Stimulated activated CD4-positive, alpha-beta T cell treated with anti-CD3 and anti-CD28 coated beads, Interleukin-1b, Interleukin-23, amount 100 ng/mL, for 24 hours (primary cell): ENCODE measurements at places on chromosomes 11 and 22.
A peak's percentile ranks its signal among the peaks of the same experiment; 100 is the strongest.

DNA sequence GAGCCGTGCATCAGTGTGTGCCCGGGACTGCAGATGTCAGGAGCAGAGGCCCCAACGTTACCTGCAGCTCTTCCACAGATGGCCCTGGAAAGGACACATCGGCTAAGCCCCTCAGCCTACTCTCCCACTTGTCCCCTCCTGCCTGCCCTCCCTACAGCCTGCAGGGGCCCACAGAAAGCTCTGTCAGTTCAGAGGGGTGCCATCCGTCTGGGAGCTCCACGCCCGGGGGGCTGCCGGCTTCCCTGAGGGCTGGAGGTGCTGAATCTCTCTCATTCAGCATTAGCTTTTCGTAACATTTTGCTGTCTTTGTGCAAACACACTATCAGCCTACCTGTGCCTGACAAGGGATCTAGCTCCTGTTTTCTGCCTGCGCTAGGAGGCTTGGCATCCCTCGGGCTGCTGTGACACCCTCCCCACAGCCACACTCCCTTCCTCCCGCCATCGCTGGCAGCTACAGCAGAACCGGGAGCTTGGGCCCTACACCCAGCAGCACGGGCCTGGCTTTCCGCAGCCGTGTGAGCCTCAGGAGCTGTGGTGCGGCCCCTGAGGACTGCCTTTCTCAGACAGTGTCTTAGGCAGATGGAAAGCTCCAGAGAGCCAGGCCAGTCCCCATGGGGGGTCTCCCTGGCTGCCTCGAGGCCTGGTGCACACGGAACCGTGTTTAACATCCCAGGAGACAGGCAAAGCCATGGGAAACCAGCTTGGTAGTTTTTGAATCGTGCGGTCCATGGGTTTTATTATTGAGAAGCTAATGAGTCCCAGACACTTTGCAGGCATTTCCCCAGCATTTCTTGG lies 198.3 kb upstream of the B3GAT1 start:
- no peak for DNase-seq

- DNase-seq: no peak
Measured at GRCh38 chr22:50628543-50629134, 687 bp upstream of the ARSA start.

GRCh38 chr22:41603873-41604332 lies 14.3 kb upstream of the PMM1 start:
- DNase-seq: peak; percentile 14

- DNase-seq: no peak
Measured at GRCh38 chr22:48635816-48636215, 1191.9 kb downstream of the BRD1 start.

DNA sequence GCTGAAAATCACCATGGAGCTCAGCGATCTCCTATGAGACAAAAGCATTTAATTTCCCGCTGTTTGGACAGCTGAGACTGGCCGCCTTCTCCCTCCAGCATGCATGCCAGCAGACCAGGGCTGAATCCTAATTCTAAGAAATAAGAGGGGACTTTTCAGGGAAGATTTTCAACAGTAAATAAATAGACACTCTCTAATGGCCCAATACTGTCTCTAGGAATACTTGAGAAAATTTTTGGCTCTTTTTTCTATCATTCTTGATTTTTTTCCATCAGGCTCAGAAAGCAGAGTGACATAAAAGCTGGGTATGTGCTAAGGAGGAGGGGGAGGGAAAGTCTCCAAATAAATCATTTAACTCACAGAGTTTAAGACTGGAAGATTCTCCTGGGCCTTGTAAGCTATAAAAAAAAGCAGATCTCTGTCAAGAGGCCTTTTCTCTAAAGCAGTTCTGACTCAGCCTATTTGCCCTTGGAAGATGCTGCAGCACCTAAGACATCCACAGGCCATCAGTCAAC lies 17.6 kb upstream of the SPON1 start:
- no peak for DNase-seq

- DNase-seq: no peak
Measured at GRCh38 chr11:86910592-86910991, 44.6 kb downstream of the FZD4 start.

DNA sequence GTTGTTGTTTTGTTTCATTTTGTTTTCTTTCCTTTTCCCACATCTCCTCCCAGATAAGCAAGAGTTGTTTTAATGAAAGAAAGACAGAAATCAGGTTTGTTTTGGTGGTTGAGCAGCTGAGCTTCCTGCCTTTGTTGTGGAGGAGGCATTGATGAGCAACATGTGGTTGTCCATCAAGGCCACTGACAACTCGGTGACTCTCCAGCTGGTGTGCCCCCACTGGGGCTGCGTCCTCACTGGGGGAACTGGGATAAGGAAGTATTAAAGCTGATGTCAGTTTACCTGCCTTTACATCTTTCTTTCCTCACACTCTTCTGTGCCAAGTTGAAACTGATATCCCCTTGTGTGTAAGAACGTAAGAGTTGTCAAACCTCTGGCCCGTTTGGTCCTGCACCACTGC lies 5.9 kb downstream of the VPS26B start:
- DNase-seq: no peak

GRCh38 chr11:2991452-2992233 lies 486 bp downstream of the NAP1L4 start:
- no peak for DNase-seq

GRCh38 chr11:2815762-2816496 lies 69.6 kb downstream of the CDKN1C start:
- DNase-seq: no peak

DNA sequence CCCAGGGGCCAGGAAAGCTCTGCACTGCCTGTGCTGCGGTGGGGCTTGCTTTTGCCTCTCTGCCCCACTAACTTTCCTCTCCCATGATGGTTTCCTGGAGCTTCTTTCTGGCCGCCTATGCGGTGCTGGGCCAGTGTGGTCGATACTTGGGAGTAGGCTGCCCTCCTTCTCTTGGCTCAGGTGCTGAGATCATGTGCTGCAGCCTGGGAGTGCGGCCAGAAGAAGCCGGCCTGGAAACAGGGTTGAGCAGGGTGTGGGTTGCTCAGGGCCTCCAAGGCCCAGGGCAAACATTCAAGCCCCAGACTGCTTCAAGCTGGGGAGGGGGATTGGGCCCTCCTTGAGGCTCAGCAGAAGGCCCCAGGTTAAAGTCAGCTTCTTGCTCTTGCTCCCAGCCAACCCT lies 125.0 kb downstream of the NTM start:
- no peak for DNase-seq

DNA sequence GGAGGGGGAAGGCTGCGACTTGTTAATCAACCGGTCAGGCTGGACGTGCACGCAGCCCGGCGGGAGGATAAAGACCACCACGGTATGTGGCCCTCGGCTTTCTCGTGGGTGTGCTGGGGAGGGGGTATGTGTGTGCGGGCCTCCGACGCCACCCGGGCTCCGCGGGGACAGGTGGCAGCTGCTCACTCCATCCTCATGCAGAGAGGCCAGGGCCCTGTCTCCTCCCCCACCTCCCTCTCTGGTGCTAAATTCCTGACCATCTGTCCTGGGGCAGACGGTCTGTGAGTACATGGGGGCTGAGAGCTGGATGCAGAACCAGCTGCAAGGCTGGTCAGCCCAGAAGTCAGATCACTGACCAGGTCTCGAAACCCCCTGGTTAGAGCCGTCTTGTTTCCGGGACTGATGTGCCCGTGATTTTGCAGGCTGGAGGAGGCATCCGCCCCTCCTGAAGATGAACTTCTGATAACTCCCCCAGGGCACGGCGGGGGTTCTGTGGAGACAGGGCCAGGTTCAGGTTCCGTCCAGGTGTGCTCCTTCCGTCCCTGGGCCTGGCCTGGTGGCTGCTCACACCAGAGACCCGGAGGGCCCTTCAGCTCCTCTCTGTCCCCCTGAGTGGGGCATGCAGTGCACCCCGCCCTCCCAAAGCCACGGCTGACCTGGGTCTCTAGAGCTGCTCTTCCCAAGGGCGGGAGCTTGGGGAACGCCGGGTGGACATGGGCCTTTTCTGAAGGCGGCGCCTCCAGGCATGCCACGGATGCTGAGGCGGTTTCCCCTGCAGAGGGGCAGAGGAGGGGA lies 1119.7 kb downstream of the BRD1 start:
- DNase-seq: no peak

DNA sequence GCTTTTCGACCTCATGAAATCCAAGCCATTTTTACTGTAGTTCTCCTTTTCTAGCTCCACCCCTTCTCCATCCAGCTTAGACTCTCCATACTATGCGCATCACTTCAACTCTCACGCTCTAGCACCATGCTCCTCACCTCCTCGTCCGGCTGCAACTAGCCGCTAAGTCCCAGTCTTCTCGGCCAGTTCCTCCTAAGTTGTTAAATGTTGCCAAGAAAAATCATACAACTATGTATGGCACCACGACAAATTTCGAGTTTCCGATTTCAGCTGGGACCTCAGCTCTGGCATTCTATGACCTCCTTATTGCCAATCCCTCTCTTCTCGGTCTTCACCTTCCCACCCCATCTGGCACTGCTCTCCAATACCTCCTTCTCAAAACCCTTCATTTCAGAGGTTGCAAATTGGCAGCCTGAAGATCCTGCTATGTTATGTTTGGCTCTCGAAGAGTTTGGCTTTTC lies 1.0 kb downstream of the ZNF70 start:
- no peak for DNase-seq

DNA sequence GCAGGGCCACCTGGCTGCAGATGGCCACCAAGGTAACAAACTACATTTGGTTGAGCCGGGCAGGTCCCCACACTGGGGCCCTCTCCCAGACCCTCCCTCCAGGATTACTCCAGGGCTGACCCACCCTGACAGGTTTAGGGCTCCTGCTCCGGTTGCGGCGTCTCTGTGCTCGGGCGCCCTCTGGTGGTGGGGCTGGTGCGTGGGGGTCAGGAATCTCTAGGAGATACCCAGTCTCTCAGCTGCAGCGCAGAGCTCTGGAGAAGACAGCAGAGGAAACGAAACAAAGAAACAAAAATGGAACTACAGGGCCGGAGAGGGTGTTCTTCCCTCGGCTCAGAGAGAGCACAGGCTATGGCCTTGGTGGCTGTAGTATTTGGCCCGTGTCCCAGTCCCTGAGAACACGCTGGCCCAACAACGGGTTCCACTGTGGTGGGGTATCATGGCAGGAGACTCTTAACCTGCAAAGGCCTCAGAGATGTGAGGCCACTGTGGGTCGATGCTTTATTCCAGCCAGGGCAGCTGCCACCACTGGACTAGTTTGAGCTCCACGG lies 2.4 kb downstream of the C11orf96 start:
- DNase-seq: peak; percentile 54

DNA sequence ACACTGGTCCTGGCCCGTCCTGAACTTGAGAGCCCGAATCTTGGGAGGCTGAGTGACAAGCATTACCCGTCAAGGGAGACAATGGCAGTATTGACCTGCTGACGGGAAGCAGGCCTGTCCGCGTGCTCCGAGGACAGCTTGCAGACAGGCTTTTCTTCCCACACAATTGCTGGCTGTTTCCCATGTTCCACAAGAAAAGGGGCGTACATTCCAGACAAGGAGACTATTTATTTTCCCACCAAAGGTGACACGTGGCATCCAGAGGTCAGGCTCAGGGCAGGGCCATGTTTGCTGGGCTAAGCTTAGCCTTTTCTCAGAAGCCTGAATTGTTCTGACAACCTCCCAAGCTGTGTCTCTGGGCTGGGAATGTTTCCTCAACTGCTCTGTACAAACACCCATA lies 86.9 kb upstream of the SPON1 start:
- no peak for DNase-seq

- DNase-seq: no peak
Measured at GRCh38 chr11:75387736-75388294, 11.5 kb upstream of the RPS3 start.

DNA sequence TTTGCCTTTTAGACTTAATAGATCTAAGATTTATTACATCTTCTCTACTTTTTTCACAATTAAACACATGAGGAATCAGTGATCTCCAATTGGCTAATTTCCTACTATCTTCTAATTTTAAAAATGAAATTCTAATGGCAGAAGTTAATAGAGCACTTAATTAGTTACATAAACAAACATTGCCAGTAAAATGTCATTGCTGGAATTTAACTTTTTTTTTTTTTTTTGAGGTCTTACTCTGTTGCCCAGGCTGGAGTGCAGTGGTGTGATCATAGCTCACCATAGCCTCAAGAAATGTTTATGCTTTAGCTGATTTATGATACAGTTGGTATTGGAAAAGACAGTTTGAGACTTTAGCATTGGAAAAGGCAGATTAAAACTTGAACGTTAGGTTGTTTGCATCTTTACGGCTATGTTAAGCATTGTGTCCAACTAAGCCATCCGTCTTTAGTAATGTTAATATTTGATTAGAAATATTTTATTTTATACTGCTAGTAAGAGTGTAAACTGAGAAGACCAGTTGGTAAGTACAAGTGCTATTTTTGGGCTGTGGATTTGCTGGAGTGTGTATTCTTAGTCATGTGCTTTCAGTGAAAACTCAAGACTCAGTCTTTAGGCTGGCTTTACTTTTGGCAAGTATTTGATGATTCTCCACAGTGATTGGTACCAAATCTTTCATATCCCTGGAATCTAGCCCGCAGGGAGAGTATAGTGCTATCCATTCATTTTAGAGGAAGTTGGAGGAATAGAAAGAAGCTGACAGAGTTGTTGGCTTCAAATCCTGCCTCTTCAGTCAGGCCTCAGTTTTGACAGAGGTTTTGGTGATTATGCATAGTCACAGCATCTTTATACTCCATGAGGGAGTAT lies 4.5 kb downstream of the ANO5 start:
- DNase-seq: no peak

GRCh38 chr11:61973476-61974162 lies 6.2 kb upstream of the FTH1 start:
- no peak for DNase-seq

- DNase-seq: no peak
Measured at GRCh38 chr11:2958251-2958650, 29.0 kb upstream of the PHLDA2 start.

DNA sequence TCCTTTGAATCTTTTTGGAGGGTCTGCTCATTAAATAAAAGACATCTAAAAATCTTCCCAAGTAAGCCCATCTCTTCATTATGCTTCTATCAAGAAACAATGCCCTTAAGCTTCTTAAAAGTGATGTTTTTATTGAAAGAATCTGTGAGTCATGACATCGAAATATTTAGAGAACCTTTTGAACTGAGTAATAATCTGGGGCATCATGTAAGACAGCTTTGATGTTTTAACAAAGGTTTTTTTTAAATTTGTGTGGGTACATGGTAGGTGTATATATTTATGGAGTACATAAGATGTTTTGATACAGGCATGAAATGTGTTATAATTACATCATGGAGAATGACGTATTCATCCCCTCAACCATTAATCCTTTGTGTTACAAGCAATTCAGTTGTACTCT lies 46.8 kb downstream of the PLAAT5 start:
- no peak for DNase-seq

DNA sequence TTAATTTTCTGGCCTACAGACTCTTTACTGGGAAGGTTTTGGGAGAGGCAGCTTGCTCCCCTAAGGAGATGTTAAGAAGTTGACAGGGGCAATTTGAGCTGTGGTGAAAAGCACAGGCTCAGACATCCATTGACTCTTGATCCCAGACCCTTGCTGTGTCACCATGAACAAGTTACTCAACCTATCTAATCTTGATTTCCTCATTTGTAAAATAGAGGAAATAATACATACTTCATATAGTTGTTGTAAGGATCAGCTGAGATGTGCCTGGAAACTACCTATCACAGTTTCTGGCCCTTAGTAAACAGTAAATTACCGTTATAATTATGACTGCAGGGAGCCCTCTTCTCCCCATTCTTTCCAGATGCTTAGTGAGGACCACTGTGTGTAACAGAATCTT lies 16.6 kb upstream of the SCGB1D4 start:
- DNase-seq: no peak
